ENCODE measurements at places on chromosomes 5 and 9.

- DNase-seq: peak; percentile 53
These were observed 38.8 kb upstream of the GLRX start for GRCh38 chr5:95861221-95861863.

DNA sequence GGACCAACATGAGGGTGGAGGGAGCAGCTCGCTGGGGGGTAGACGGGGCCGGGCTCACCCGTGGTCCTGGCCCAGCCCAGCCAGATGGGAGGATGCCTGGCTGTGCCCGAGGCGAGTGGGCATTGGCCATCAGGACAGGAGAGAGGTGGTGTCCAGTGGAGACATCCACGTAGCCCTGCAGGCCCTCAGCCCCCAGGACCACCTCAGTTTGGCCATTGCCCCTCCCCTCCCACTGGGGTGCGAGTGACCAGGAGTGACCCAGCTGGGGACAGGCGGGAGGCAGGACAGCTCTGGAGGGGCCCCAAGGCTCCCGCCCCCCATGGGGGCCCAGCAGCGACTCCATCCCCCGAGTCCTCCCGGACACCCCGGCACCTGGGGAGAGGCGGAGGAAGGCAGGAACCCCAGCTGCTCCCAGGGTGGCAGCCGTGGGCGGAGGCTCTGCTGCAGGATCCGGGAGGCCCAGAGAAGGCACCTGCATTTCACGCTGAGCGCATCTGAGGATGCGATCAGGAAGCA, 8.3 kb downstream of the NOXA1 start:
- DNase-seq: peak; percentile 14

GRCh38 chr9:33288828-33289483, 1.4 kb upstream of the NFX1 start:
- peak; percentile 38 for DNase-seq

DNA sequence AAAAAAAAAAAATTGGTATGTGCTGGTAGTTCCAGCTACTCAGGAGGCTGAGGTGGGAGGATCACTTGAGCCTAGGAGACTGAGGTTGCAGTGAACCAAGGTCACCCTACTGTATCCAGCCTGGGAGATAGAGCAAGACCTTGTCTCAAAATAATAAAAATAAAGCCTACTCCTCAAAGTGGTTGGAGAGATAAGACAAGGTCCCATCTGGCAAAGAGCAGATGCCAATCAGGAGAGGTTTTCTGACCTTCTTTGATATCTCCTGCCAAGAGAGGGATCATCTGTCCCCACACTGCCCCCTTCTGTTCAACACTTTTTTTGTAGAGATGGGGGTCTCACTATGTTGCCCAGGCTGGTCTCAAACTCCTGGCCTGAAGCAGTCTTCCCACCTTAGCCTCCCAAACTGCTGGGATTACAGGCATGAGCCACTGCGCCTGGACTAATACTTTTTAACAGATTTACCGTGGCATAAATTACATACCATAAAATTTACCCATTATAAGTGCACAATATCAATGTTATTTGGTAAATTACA, 64.7 kb downstream of the SH3PXD2B start:
- no peak for DNase-seq

DNA sequence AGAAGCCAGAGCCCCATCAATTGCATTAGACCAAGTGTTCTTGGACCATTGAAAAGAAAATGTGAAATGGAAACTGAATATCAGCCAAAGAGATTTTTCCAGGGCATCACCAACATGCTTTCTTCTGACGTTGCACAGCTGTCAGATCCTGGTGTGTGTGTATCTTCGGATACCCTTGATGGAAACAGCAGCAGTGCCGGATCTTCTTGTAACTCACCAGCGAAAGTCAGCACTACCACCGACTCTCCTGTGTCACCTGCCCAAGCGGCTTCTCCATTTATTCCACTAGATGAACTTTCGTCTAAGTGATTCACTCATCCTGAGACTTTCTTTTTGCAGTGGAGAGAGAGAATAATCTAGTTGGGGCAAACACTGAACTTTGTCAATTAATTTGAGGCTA, 75.7 kb downstream of the PIP5K1B start:
- DNase-seq: no peak

DNA sequence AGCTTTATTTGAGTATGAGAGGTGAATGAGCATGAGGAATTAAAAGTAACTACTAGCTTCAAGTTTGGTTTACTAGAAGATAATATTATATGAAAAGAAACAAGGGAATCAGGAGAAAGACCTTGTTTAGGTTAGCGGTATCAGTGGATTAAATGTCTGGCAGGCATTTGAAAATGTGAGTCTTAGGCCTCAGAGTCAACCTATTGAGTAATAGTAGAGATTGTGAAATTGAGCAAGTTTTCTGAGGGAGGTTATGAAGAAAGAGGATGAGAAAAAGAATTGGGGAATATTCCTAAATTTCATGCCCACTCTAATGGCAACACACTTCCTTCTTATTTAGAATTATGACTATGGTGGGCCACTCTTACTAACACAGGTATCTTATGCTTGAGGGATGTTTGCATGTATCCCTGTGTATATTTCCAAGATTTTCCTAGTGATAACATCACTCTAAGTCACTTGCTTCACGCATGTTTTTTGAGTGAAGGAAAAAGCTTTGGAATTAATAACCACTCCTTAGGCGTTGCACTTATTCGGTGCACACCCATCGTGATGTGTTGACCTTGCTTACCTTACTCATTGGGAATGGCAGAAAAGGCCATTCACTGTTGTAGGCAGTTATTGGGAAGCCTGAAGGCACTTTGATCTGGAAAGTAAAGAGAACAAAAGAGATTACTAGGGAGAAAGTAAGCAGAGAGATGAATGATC, 8.2 kb upstream of the ELL2 start:
- DNase-seq: no peak

DNA sequence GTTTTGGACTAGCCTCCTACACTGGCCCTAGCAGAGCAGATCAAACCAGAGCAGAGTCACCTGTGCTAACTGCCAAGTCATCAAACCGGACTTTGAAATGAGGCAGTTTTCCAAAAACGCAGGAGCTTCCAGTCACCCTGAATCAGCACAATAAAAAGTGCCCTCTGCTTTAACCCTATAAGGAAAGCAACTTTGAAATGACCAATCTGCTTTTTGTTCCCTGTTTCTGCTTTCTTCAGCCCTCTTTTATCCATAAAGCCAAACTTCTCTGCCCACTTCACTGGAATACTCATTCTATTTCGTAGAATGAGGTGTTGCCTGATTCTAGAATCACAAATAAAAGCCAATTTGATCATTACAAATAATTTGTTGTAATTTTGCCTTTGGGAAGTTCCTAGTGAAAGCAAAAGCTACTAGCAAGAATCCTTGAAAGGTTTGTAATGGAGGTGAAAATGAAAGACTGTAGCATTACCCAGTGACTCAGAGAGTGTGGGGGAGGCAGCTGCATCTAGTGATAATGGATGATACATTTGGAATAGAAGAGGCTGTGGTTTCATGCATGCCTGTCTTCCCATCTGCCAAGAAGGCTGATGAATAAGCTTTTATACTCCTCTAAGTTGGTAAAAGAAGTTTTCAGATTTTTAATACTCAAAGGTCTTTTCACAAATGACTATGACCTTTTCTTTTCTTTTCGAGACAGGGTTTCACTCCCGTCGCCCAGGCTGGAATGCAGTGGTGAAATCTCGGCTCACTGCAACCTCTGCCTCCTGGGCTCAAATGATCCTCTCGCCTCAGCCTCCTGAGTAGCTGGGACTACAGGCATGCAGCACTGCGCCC, 14.9 kb downstream of the SPAAR start:
- DNase-seq: no peak

DNA sequence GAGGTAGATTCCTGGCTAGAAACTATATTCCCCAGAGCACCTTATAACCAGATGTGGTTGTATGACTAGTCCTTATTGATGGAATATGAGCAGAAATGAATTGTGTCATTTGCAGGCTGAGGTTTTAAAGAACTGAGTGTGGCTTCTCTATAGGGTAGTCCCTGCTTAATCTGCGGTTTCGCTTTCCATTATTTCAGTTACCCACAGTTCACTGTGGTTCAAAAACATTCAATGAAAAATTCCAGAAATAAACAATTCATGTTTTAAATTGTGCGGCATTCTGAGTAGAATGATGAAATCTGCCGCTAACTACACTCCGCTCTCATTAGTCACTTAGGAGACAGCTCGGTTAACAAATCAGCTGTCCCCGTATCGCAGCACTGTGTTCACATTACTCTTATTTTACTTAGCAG, 65.1 kb downstream of the ANKRD55 start:
- DNase-seq: no peak

GRCh38 chr5:116404792-116405191, 169.8 kb downstream of the SEMA6A start:
- no peak for DNase-seq

GRCh38 chr5:71932655-71933338, 174.5 kb upstream of the MAP1B start:
- no peak for DNase-seq

- no peak for DNase-seq
These were observed 425.9 kb upstream of the MPDZ start for GRCh38 chr9:13705373-13705772.

- peak; percentile 32 for DNase-seq
These were observed 2.1 kb downstream of the FGF18 start for GRCh38 chr5:171421331-171422262.

GRCh38 chr9:85009251-85009650, 339.7 kb downstream of the NTRK2 start:
- DNase-seq: no peak

GRCh38 chr5:55708732-55709131, 3.4 kb downstream of the SLC38A9 start:
- no peak for DNase-seq

GRCh38 chr5:144102361-144102760, 68.1 kb downstream of the YIPF5 start:
- DNase-seq: no peak

GRCh38 chr9:98796364-98797101, at the start of gene ANKS6:
TSS of gene ANKS6 (minus strand) at chr9:98796555. CDS start at chr9:98796491, 64 bp downstream.
- DNase-seq: peak; percentile 87

GRCh38 chr9:109036744-109037680, 23.7 kb upstream of the CTNNAL1 start:
- DNase-seq: no peak

DNA sequence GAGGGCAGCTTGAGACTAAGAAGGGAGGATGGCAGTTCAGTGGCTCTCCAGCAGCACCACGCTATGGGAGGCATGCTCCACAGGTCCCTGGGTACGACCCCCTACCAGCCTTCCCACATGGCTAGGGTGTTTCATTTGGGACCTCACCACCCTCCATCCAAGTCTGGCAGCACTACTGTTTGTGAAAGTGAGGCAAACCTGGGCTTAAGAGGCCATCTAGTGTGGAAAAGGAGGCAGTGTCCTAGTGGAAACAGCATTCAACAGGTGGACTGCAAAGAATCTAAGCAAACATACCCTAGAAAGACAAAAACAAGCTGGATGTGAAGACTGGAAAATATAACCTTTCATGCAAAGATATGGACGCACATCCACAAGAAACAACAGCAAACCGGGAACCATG, 4.8 kb upstream of the C5orf47 start:
- no peak for DNase-seq

DNA sequence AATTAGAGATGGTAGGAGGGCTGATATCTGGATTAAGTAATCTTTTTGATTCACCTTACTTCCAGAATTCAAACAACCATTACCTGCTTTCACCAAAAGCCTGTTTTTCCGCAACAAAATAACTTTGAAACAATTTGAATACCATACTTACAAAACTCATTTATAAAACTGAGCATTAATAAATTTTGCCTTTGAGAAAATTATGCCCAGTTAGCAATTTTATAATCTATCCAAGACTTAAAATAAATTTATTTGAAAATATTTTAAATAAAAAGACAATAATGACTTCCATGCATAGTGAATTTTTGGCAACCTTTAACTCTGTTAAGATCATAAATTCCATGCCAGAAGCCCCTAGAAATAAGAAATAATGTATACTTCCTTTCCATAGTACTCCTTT, 71.3 kb upstream of the FTMT start:
- DNase-seq: no peak

- DNase-seq: no peak
These were observed 11.8 kb downstream of the SPARC start for GRCh38 chr5:151674626-151675610.

DNA sequence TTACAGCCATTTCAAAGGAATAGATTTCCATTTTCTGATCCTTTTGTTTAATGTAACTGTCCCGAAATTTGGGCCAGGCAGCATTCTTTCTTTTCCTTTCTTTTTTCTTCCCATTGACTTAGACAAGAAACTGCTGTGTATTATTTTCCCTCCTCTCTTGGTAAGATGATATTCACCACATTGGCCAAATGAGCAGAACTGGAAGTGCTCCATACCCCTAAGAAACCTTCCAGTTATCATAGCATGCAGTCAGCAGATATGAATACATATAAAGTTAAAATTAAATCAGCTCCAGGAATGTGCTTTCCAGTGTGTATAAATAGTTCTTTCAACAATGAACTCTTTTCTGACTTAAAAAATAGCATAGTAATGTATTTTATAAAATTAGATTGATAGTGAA, 168.5 kb upstream of the GAS1 start:
- peak; percentile 55 for DNase-seq

DNA sequence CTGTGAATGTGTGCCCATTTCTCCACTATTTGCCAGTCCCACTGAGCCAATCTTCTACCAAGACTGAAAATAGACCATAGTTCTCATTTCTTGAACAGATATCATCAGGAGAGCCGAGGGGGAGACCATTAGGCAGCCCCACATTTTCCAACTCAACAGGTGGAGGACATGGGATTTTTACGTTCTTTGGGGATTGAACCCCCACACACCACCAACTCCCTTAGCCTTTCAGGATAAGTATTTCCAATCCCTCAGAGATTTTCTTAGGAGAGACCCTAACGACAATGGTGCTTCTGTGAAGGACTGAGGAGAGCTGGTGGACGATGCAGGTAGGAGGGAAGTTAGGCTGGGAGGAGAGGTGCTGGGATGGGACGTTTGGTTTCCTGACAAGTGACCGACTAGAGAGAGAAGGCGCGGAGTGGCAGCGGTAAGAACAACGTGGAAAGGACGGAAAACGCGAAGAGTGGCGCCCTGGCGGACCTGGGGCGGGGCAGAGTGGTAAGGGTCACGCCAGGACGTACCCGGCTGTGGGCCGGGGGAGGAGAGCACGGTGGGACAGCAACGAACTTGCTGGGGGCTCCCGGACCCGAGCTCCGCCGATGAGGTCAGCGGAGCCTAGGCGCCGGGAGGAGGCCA, 681 bp upstream of the CHSY3 start:
- no peak for DNase-seq

DNA sequence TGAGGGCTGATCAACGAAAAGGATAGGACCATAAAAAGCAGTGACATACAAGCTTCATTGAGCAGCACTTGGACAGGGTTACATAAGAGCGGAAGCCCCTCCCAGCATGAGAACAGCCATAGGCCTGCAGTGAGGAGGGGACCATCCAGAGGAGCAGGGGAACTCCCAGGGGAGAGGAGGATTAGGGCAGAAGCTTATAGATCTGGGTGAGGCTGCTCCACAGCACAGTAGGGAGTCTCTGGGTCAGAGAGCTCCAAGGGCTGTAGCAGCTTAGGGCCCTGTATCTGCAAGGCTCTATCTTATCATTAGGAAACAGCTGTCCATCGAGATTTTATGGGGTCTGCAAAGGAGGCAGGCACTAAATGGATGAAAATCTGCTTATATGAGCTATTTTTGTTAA, 186.6 kb downstream of the DOCK8 start:
- no peak for DNase-seq

All from right hindlimb (tissue), 1 donor.